Daoy (cell line): ENCODE measurements at places on chromosomes 2 and 18. TPM values are rescaled to one million over a fixed set of nuclear protein-coding genes. Genes with fewer than 3 reads are reported as not detected.

DNA sequence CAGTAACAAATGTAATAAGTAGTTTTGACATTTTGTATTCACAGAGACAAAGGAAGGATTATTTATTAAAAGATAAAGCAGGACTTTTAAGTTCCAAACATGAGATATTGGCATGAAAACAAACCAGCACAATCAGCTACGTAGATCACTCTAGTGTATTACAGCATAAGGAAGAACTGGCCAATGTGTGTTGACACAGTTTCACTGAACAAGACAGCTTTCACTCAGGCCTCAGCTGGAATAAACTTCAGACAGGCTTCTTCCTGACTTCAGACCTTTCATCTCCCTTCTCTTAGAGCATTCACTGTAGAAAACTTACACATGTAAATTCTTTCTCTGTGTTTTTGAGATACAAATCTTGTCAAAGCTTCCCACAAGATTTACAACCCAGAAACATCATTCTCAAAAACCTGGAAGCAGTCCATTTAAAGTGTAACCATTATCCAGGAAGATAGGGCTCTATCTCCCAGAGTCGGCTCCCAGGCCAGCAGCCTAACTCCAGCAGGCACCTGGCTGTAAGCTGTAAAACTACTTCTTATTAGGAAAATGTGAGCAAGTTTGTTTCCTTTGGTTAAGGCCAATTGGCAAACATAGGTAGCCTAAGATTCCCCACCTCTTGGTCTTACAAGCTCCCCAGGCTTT is 768.3 kb upstream of the CDH7 start:
- no peak for DNase-seq

- peak; percentile 36 for DNase-seq
Measured at GRCh38 chr2:23916727-23917405, 10.1 kb downstream of the ATAD2B start.

GRCh38 chr2:6771634-6772611 is 93.8 kb downstream of the CMPK2 start:
- peak; percentile 35 for DNase-seq

GRCh38 chr2:105052773-105053172 is 14.9 kb downstream of the MRPS9 start:
- DNase-seq = no peak

DNA sequence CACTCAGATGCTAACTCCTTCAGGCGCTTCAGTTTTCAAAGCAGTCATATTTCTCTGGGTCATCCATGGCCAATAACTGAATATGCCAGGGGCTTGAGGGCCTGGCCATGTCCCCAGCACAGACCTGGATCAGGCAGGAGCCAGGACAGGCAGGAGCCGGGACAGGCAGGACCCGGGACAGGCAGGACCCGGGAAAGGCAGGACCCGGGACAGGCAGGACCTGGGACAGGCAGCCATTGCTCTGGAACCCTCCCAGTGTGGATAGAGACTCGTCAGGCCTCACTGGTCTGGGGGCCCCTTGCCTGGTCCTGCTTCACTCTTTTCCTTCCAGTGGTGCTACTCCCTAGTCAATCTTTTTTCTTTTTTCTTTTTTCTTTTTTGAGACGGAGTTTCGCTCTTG is 117.5 kb upstream of the TEX51 start:
- no peak for DNase-seq

GRCh38 chr2:14567561-14567960 is 65.0 kb upstream of the LRATD1 start:
- DNase-seq = no peak

- no peak for DNase-seq
Measured at GRCh38 chr2:189440644-189440946, 679 bp upstream of the WDR75 start.

- DNase-seq = no peak
Measured at GRCh38 chr2:74555610-74556103, 1.1 kb downstream of the DOK1 start.

- DNase-seq = no peak
Measured at GRCh38 chr2:32926708-32927084, 20.1 kb upstream of the LTBP1 start.

DNA sequence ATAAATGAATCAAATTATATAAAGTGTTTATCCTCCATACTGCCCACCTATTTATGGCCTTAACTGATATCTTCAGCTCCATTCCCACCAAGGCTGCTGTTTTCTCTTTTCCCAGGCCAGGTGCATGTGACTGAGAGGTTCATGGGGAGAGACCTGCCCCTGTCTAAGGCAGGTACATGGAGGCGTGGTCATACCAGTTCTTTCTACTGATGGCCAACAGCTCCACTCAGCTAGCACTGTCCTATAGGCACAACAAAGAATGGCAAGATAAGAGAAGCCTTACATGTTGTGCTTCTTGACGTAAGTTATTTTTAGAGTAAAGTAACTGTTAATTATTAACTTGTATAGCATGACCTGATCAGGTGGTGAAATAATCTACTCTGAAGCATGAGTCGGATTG is 16.8 kb downstream of the AKAIN1 start:
- no peak for DNase-seq

DNA sequence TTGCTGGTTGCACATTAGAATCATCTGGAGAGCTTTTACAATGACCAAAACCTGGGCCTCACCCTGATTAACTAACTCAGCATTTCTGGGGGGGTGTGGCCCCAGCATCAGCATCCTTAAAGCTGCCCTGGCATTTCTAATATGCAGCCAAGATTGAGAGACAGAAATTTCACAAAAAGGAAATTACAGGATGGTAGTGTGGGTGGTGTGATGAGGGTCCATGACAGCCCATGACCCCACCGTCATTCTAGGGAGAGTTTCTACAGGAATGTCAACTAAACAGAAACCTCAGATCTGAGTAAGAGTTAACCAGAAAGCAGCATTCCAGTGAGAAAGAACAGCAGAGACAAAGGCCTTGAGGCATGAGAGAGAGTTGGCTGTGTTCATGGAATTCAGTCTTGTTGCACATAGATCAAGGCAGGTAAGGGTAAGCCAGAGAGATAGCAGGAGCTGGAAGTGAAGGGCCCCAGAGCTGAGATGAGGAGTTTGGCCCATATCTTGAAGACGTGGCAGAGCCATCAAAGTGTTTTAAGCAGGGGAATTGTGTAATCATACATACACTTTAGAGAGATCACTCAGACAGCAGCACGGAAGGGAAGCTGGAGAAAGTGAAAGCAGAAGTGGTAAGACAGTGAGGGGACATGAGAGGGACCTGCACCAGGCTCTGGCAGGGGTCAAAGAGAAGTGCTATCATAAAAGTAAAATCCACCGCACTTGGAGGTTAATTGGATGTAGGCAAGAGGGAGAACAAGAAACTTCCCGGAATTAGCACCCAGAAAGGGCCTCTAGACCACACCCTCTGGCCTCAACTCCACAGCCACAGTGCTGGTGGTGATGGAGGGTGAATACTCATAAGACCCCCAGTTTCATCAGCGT is 7.8 kb upstream of the TRABD2A start:
- DNase-seq = peak; percentile 63

- peak; percentile 11 for DNase-seq
Measured at GRCh38 chr18:74234326-74235171, 57.2 kb downstream of the CYB5A start.

- DNase-seq = peak; percentile 69
Measured at GRCh38 chr2:215409331-215410127, 26.3 kb downstream of the FN1 start.

DNA sequence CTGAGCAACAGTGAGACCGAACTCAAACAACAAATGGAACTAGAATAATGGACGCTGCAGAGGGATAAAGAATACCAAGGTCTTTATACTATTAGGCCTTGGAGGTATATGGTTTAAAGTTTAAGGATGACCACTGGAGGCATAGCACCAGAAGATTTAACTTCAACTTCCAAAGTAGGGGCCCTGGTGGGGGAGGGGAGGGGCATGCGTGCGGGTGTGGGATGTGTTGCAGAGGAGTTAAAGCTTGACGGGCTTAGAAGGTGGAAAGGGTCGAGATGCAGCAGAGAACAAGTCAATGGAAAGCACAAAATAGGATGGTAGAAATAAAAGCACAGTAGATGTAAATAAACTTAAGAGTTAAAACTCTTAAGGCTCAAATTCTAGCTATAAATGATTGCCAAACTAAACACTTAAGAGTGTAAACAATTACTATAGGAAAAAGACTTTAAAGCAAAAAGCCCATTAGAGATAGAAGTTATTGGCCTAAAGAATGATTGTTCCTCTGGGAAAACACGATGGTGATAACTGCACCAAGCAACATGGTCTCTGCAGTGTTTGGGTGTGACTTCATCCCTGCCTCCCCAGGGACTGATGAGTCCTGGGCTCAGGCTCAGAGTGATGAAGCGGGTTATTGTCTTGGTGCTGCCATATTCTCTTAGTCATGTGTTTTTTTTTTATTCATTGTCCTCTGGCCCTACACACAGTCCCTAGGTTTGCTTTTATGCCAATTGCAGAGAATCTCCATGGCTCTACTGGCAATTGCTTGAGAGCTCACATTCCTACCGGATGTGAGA is 13.0 kb downstream of the RRM2 start:
- DNase-seq = peak; percentile 89

DNA sequence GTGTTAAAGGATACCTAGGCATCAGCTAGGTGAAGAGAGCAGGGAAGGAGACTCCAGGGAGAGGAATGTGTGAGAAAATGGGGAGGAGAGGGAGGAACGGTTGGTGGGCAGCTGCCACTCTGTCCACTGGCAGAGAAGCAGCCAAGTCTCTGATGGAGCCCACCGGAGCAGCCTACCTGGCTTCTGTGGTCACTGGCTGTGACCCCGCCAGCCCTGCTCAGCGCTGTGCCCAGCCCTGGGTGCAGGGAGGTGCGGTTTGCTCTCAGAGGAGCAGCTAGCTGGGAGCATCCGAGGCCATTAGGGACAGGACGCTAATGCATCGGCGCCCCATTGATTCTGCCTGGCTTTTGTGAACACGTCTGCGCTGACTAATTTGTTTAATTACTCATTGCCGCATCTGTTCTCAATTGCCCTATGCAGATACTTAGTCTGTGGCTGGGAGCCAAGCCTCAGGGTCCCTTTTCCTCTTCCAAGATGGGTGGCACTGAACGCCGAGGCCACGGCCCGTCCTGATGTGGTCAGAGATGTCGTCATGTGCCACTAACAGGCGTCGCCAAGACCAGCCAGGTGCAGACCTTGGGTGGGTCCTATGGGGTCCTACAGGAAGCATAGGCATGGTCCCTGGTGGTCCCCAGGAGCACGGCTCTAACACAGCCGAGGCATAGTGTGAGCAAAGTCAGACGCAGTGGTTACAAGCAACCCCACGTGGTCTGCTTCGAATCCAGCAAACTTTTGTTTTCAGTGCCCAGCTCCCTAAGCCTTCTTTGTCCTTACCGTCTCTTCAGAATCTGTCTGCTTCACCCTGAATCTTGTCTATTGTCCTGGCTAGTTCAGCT is 82.0 kb downstream of the RRM2 start:
- DNase-seq = no peak

DNA sequence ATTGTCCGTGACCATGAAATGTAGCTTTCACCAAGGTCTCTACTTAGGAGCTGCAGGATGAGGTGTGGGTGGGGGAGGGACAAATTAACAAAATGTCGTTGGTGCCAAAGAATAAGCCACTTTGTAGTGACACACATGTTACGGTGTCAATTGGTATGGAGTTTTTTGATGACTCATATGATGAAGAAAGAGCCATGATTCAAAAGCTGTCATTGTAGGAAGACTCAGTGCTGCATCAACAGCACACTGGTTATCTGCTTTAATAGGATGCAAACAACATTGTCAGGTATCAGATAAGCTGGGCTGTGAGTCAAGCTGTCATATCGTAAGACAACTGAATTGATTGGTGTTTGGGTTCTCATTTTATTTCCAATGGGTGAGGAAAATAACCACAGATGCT is 36.6 kb upstream of the BOD1L2 start:
- DNase-seq = no peak

Gene PLGLB1
- total RNA-seq = 0.29 and 1.3 TPM in 2 replicates

Gene L3MBTL4
- total RNA-seq = 2.8 and 3.4 TPM in 2 replicates

Gene IL36G
- 0.80 TPM in 1 of 2 replicates, not detected in the other for total RNA-seq

Gene OLA1
- total RNA-seq = 76.8 and 120 TPM in 2 replicates

Gene SERPINB10
- total RNA-seq = 1.5 and 9.9 TPM in 2 replicates

Gene FIGN
- 0.57 and 5.8 TPM in 2 replicates for total RNA-seq

Gene CYP27A1
- 0.77 and 0.80 TPM in 2 replicates for total RNA-seq

Gene FBLN7
- total RNA-seq = 0.68 TPM in 1 of 2 replicates, not detected in the other

Gene PDE11A
- 0.03 and 0.29 TPM in 2 replicates for total RNA-seq

Gene HOXD4
- 1.5 and 2.5 TPM in 2 replicates for total RNA-seq

Gene LCT
- total RNA-seq = 0.40 TPM in 1 of 2 replicates, not detected in the other

Gene RGPD3
- total RNA-seq = 0.06 and 0.80 TPM in 2 replicates
